ENCODE measurements at places on chromosomes 7 and 10.
A peak's percentile ranks its signal among the peaks of the same experiment; 100 is the strongest.

DNA sequence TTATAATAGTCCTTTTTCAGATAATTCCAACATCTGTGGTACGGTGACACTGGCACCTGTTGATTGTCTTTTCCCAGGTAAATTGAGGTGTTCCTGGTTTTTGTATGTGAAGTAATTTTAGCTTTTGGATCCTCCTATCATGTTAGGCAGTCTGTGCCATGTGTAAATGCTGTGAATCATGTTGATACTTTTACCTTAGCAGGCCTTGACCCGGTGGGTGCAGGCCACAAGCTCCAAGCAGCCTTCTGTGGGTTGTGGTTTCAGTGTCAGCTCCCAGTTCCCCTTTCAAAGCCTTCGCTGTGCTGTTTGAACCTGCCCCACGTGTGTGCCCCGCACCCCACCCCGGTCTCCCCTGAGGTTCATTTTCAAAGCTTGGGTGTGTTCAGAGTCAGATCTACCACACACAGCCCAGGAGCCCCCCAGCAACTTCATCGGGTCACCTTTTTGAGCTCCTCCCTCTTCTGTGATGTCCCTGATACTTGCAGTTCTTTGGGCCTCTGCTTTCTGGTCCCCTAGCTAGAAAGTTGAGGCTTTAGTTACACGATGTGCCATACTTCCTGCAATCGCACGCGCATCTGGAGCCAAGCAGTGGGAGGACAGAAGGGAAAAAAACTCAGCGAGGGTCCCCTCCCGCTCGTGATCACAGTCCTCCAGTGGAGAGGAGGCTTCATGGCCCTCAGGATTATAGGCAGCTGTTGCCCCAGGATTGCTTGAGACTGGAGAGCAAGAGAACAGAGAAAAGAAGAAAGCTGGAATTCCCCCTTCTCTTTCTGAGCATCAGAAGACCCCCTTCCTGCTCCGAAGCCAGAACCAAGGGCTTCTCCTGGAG is 8.7 kb upstream of the BHLHA15 start:
- no peak for DNase-seq

DNA sequence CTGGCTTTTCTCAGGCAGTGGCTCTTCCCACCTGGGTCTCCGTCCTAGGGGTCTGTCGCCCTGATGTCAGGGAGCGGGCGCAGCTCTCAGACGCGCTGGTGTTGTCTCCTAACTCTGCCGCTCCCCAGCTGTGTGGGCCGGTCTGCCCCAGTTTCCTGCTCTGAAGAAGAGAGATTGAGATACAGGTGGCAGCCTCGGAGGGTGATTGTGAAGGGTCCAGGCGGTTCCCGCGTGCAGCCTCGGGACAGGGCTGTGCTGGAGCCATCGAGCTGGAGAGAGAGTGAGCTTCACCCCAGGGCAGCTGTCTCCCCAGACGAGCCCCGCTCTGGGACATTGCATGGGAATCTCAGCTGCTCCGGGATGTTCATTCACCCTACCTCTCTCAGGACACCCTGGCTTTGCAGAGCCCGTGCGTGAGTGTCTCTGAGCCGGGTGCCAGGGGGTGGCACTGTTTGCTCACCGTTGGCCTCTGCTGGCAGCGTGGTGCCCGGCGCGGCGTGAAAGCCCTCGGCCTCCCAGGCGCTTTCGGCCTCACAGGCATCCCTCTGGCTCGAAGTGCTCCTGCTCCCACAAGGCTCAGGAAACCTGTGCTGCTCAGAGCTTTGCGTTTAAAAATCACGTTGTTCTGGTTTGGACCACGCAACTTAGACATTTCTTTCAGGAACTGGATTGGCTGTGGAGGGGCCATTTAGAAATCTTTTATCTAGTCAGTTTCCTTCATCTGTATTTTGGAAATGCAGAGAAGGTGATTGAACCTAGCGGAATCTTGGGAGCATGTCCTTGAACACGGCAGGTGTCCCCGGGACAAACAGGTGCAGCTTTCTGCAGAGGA is 33.8 kb upstream of the ZFAND2A start:
- peak; percentile 68 for DNase-seq

DNA sequence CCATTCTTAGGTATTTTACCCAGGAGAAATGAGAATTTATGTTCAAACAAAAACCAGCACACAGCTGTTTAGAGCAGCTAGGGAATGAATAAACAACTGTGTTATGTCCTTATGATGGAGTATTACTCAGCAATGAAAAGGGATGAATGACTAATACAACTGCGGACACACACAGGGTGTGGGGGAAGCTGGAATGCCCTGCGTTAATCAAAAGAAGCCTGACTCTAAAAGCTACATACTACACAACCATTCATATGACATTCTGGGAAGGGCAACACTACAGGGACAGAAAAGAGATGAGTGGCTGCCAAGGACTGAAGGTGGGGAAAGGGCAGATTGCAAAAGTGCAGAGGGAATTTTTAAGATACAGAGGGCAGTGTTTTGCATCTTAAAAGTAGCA is 64.0 kb downstream of the DLG5 start:
- no peak for DNase-seq

DNA sequence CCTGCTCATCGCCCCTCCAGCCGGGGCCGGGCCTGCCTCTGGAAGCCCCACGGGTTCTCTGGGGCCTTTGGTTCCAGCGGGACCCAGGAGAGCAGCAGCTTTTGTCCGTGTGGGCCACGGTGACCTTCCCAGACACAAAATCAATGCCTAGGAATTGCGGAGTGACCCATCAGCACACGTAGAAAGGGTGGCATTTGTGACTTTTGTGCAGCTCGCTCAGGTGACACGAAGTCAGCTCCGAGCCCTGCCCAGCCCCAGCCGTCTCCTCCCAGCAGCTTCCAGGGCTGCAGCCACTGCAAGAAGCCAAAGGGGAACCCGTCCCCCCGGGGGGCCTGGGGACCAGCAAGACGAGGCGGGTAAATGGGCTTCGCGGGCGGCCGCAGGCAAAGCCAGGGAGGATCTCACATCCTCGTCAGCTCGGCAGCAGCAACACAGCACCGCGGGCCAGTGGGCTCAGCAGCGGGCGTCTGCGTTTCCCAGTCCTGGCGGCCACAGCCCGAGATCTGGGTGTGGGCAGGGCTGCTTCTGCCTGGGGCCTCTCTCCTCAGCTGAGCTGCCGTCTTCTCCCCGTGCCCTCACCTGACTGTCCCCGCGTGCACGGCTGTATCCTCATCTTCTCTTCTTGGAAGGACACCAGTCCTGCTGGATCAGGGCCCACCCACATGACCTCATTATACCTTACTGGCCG is 88.5 kb downstream of the PAXIP1 start:
- peak; percentile 53 for DNase-seq

GRCh38 chr7:100640517-100641440 is 573 bp downstream of the TFR2 start:
- no peak for DNase-seq

DNA sequence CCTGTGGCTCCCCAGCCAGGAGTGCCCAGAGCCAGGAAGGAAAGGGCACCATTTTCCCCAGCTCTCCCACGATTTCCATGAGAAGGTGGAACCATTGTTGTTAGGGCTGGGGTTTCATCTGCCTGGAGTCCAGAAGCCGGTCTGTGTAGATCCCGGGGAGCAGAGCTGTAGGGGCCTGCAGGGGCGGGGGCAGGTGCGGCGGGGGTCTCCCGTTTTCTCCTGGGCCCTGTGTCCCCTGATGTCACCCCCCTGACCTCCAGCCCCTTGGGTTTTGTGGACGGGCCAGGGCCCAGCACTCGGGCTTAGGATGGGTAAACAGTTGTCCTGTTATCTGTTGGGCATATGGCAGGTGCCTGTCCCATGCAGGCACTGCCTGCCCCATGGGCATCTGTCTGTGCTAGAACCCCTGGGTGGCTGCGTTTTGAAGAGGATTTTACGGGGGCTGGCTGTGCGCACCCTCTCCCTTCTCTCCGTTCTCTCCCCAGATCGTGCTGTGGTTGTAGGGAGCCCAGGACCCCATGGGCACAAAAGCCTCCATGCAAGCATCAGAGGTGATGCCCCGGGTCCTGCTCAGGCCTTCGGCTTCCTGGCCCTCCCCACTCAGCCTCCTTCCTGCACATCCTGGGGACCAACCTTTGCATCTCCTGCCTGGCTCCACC is 158.8 kb downstream of the WDR37 start:
- DNase-seq: no peak

GRCh38 chr10:1939016-1939415 is 201.7 kb upstream of the ADARB2 start:
- peak; percentile 8 for DNase-seq

- no peak for DNase-seq
These were observed 839 bp upstream of the HABP2 start for GRCh38 chr10:113552014-113552413.

GRCh38 chr7:73972614-73973013 is 55.4 kb upstream of the ELN start:
- DNase-seq: no peak

GRCh38 chr7:124376111-124376510 is 343.2 kb upstream of the TMEM229A start:
- no peak for DNase-seq

DNA sequence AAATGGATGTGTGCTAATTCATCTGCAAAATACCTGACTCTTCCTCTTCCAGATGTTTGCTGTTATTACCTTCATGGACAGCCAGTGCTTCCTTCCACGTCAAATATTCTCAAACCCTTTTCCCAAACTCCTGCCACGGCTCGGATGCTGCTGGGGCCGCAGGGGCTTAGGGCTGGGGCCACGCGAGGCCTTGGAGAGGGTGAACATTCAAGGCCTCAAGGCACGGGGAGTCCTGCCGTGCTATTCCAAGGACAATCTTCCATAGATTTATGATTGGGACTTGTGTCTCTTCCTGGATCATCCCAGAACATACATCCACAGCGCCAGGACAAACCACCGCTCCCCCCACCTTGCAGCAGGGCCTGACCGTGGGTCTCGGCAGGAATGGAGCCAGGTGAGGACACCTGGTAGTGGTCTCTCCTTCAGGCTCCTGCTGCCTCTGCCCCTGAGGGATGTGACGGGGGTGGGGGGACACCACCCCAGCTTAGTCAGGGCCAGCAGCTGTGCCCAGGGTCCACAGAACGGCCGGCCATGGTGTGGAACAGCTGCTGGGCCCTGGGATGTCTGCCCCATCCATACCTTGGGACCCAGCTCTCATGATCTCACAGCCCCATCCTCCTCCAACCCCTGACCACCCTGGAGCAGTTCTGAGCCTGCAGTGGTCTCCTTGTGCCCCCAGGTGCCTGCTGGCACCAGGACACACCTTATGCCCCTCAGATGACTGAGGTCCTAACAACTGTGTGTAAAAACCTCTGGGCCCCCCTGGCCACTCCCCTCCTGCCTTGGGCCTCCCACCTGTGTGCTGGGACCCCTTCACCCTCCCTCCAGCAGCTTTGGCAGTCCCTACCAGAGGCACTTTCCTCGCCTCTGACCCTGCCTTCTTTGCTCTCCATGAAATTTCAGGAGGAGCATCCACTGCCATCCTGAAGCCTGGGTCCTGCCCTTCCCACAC is 16.7 kb downstream of the VIPR2 start:
- no peak for DNase-seq

GRCh38 chr10:52208365-52208764 is 105.7 kb upstream of the DKK1 start:
- DNase-seq: peak; percentile 8

GRCh38 chr10:93757801-93758507 is at the start of gene LGI1:
Gene LGI1 (plus strand): TSS chr10:93757936. CDS start chr10:93758145, 209 bp downstream.
- DNase-seq: no peak

DNA sequence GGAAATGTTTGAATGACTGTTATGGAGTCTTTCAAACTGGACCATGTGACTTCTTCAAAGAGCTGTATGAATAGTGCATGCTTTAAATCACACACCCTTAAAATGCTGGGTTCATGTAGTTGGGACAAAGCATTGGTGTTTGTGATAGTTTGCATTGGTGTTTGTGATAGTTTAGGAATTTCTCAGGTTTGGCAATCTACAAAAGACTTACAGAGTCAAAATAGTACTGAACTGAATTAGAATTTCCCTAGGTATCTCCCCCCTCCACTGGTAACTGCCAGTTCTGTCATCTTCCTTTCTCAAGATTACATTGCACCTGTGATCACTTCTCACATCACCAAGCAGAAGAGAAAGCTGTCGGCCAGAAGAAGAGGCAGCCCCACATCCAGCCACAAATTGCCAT is 261.1 kb downstream of the GATA3 start:
- DNase-seq: no peak

GRCh38 chr10:113045147-113046055 is 95.4 kb downstream of the TCF7L2 start:
- DNase-seq: no peak

GRCh38 chr7:96973986-96974385 is 31.4 kb upstream of the DLX6 start:
- no peak for DNase-seq

DNA sequence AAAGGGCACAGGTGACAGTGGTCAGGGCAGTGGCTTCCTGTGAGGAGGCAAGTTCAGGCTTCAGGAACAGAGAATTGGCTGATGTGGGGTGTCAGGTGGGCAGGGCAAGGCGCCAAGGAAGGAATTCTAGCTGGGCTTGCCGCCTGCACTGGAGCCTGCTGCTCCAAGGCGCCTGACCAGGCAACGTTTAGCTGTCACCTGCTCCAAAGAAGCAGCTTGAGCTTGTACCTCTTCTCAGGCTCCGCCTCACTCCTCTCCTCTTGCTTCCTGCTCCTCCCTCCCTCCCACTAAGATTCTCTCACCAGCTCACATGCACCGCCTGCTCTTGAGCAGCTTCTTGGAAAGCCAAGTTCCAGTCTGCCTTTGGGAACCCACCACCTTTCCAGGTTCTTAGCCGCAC is 187.4 kb upstream of the GRB10 start:
- no peak for DNase-seq

DNA sequence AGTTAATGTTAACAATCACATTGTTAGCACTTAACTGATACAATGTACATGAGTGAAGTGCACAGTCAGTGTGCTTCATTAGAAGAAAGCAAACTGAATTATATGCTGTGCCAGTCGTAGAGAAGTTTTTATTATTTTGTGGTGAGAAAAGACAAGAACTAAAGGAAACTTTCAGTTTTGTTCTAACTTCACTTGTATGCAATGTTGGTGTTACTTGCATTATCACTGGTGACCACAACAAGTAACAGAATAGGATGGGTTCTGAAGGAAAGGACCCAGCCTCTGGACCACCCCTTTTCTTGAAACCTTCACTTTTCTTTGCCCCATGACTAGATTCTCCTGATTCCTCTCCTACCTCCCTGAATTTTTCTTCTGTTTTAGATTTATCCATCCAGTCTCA is 123.3 kb upstream of the GAD2 start:
- DNase-seq: no peak

DNA sequence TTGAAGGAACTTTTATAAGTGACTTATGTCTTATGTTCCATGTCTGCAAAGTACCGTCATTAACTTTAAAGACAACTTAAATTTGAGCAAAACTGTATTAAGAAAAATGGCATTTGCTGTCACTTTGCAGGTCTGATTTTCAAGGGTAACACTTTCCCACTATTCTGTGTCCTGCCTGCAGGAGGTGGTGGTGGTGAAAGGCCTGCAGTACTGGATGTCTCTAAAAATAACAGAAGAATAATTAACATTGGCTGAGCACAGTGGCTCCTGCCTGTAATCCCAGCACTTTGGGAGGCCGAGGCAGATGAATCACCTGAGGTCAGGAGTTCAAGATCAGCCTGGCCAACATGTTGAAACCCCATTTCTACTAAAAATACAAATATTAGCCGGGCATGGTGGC is 13.2 kb upstream of the PTER start:
- no peak for DNase-seq

GRCh38 chr10:15084502-15084922 is 4.1 kb downstream of the ACBD7 start:
- no peak for DNase-seq

Measured in NCI-H1417 (cell line).